ENCODE measurements at places on chromosomes 1 and 21. TPM values are rescaled to one million over a fixed set of nuclear protein-coding genes. Genes with fewer than 3 reads are reported as not detected.

GRCh38 chr1:3948344-3948743, 48.3 kb upstream of the C1orf174 start:
- no peak for DNase-seq
- H3K4me1 ChIP-seq: no peaks in the 10 kb centered on the region
- no peaks in the 10 kb centered on the region for H3K27me3 ChIP-seq
- no peak overlapping the region for H3K4me3 ChIP-seq
- H3K36me3 ChIP-seq: no peaks in the 10 kb centered on the region
- H3K27ac ChIP-seq: no peak overlapping the region

GRCh38 chr1:209094384-209094783, 489.1 kb upstream of the CAMK1G start:
- no peaks in the 10 kb centered on the region for H3K36me3 ChIP-seq
- no peak overlapping the region for H3K27ac ChIP-seq
- peaks cover 8% of the 10 kb centered on the region for H3K4me1 ChIP-seq
- DNase-seq: no peak

GRCh38 chr1:158362941-158363340, 9.2 kb downstream of the CD1E start:
- no peak for DNase-seq
- H3K4me3 ChIP-seq: no peak overlapping the region
- H3K27ac ChIP-seq: no peak overlapping the region
- no peaks in the 10 kb centered on the region for H3K27me3 ChIP-seq

DNA sequence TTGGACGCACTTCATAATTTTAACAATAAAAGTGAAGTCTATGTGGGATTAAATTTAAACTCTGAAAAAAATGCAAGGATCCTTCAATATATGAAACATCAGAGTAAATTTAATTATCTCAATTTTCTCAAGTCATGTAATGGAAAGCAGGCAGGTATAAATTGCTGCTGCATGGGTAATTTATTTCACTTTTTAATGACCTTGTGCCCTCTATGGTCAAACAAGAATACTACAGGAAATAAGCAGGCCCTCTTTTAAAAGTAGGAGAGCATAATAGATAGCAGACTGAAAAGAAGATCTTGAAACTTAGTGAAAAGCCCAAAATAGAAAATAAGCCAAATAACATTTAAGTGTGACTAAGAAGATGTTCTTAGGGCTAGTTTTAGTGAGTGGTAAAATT, 22.9 kb downstream of the BCAS2 start:
- no peak overlapping the region for H3K4me3 ChIP-seq
- H3K4me1 ChIP-seq: no peaks in the 10 kb centered on the region
- peak; percentile 30 for DNase-seq
- no peaks in the 10 kb centered on the region for H3K27me3 ChIP-seq
- H3K27ac ChIP-seq: no peak overlapping the region

DNA sequence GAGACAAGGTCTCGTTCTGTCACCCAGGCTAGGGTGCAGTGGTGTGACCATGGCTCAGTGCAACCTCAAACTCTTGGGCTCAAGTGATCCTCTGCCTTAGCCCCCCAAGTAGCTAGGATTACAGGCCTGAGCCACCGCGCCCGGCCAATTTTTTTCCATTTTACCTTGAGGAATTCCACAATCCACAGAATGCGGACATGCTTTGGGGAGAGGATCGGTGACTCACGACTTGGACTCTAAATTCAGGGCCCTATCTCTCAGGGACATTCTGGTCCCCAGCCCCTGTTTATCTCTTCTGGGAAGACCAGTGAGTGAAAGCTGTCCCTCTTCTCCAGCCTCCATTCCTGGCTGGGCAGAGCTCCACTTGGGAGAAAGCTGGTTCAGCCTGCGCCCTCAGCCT, 5.2 kb downstream of the PADI1 start:
- no peaks in the 10 kb centered on the region for H3K36me3 ChIP-seq
- H3K27ac ChIP-seq: no peak overlapping the region
- H3K4me3 ChIP-seq: no peak overlapping the region
- peaks cover 18% of the 10 kb centered on the region for H3K4me1 ChIP-seq
- H3K27me3 ChIP-seq: no peaks in the 10 kb centered on the region

- H3K27me3 ChIP-seq: no peaks in the 10 kb centered on the region
- no peak overlapping the region for H3K4me3 ChIP-seq
- peak overlapping the region; percentile 57 for H3K27ac ChIP-seq
- H3K4me1 ChIP-seq: peaks cover 29% of the 10 kb centered on the region
- no peaks in the 10 kb centered on the region for H3K36me3 ChIP-seq
Measured at GRCh38 chr1:78722521-78722920, 72.9 kb downstream of the IFI44 start.

- H3K27me3 ChIP-seq: no peaks in the 10 kb centered on the region
- H3K36me3 ChIP-seq: peaks cover 43% of the 10 kb centered on the region
- H3K4me3 ChIP-seq: peak overlapping the region; percentile 100
- peak; percentile 70 for DNase-seq
Measured at GRCh38 chr1:152035539-152036266, 1.1 kb downstream of the S100A11 start.

DNA sequence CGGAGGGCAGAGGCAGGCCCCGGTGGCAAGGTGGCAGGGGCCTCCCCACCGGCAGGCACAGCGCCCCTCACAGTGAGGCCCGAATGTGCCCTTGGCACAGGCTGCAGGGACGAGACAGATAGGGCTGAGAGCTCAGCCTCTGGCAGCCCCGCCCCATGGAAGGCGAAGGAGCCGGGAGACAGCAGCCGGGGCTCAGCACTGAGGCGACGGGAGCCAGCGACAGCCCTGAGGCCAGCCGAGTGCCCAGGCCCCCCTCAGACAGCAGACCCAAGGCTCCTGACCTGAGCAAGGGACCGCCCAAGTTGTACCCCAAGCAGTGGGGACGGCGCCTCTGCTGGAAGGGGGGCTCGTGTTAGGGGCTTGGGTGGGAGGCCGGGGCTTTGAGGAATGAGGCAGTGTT, 43.1 kb downstream of the ARHGEF16 start:
- H3K36me3 ChIP-seq: no peaks in the 10 kb centered on the region
- no peak for DNase-seq
- no peak overlapping the region for H3K27ac ChIP-seq

Gene ZRANB2
- total RNA-seq: 33.8 TPM

Gene FCRL4
- not detected for total RNA-seq

Gene SAMD11
- 40.9 TPM for total RNA-seq

Data from GM23248 (cell line).